ENCODE measurements at places on chromosomes 11 and 22.

DNA sequence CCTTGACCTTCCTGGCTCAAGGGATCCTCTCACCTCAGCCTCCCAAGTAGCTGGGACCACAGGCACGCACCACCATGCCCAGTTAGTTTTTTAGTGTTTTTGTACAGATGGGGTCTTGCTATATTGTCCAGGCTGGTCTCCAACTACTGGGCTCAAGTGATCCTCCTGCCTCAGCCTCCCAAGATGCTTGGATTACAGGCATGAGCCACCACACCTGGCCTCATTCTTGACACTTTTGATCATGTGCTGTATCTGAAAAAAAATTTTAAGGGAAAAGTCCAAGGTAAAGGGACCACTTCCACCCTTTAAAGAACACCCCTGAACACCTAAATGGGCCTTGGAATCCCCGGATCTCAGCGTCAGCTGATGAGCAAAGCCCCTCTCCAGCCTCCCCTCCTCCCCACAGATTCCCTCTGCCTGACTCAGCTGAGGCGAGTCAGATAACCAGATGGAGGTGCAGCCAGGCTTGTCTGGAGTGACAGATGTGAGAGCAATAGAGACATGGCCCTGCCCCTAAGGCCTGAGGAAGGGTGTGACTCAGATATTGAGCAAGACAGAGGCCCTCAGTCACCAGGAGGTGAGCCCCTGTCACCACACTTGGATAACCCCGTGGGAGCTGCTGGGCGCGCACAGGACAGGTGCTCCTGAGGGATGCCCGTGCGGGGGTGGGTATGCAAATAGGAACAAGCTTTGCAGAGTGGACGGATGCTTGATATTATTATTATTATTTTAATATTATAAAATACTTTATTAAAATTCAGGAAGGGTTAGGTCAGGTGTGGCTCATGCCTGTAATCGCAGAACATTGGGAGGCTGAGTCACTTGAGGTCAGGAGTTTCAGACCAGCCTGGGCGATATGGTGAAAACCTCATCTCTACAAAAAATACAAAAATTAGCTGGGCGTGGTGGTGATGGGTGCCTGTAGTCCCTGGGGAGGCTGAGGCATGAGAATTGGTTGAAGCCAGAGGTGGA lies 5.0 kb upstream of the CCDC88B start:
- no peak for DNase-seq

DNA sequence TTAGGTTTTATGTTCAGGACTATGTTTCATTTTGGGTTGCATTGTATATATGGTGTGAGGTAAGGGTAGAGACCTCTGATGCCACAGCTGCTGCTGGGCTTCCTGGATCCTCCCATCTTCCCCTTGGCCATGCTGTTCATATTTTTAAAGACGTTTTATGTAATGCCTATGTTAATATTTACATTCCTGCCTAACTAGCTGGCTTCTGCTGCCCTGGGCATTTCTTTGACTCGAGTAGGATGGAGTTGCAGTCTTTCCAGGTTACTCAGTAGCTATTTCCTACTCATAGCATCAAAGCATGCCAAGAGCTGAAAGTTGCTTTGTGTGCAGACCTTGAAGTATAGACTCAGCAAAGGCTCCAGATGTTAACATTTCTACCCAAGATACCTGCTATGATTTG lies 220.5 kb upstream of the CADM1 start:
- DNase-seq, result no peak

- DNase-seq, result no peak
These were observed 12.9 kb downstream of the CRYBB2 start for GRCh38 chr22:25232301-25232700.

DNA sequence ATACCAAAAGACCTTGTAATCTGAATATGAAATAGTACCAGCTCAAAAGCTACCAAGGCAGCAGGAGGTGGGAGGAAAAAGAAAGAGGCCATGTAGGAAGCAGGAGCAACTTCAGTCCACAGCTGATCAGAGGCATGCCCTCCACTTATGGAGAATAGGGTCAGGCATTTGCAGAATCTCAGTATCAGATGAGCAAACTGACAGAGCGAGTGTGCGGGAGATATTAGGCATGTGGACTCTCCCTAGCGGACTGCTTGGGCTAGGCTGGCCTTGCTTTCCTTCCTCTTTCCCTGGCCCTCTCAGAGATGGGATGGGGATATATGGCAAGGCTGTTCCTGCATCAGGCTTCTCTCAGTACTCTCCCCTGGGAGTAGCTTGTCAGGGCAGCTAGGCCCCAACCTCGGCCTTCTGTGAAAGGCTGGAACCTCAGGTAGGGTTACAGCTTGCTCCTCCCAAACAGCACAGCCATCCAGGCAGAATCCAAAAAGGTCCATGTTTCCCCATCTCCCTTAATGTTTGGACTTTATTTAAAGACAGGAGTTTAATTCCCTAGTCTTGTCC lies 37.0 kb downstream of the ETS1 start:
- no peak for DNase-seq

GRCh38 chr11:2996976-2997375 lies 4.8 kb upstream of the NAP1L4 start:
- no peak for DNase-seq

- DNase-seq, result no peak
These were observed 2.3 kb downstream of the DMC1 start for GRCh38 chr22:38567531-38568285.

DNA sequence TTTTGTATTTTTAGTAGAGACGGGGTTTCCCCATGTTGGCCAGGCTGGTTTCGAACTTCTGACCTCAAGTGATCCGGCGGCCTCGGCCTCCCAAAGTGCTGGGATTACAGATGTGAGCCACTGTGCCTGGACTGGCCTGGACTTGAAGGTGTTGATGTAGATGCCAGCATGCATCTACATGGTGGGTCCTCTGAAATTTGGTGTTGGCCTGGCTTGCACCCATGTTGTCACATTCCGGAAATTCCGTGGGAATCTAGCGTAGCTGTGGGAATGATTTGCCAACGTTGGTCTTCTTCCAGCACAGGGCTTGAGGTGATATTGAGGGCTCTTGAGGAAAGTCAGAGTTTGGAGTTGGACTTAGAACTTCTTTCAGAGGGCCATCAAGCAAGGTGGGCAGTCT lies 6.5 kb downstream of the PACS1 start:
- no peak for DNase-seq
